Suppressor macrophage (primary cell): ENCODE measurements at places on chromosomes 6 and 20.

DNA sequence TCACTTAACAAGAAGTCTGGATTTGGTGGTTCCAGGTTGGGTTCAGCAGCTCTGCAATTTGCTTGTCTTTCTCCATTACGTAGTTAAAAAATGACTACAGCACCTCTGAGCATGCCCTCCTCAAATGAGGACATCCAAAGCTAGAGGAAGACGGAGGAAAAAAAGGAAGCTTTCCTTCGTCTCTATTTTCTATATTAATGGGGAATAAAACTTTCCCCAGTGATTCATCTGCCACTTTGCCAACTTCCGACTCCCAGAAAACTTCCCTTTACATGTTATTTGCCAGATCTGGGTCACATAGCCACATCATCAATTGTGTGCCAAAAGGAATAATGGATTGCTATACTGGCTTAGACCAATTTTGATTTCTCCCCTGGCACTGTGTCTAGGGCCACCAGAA, 69.5 kb downstream of the ZFAND3 start:
- peak; percentile 67 for DNase-seq

DNA sequence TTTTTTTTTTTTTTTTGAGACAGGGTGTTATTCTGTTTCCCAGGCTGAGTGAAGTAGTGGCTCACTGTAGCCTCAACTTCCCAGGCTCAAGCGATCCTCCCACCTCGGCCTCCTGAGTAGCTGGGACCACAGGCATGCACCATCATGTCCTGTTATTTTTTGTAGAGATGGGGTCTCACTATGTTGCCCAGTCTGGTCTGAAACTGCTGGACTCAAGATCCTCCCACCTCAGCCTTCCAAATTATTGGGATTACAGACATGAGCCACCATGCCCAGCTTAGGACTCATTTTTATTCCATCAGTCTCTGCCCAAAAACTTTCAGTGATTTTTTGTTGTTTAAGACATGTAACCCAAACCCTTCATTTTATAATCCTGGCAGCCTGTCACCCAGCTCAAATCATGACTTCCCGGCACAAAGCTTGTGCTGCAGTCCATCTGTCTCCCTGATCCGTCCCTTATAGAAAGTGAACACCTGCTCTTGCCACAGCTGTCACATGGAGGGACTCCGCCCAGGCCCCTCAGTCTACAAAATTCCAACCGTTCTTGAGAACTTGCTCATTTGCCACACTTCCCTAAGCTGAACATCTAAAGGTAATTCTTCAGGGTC, 183.9 kb upstream of the JARID2 start:
- DNase-seq, result no peak

- no peak for DNase-seq
These were observed 13.2 kb downstream of the SERAC1 start for GRCh38 chr6:158154816-158155215.

DNA sequence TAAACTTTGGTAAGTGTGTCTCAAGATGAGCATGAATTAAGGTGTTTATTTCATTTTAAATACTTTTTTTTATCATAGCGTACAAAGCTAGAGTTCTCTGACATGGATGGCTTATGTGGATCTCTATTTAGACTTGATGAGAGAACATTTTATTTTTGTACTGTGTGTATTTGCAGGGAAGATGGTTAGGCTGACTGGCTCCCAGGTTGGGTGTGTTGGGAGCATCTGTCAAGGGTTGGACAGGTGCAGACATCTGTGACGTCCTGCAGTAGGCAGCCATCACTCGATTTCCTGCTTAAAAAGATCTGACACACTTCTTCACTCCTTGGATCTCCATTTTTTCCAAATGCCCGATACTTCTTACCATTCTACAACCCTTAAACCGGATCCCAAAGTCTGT, 221.9 kb upstream of the QKI start:
- DNase-seq, result no peak

- no peak for DNase-seq
These were observed 100.0 kb downstream of the RWDD2A start for GRCh38 chr6:83292900-83293843.

DNA sequence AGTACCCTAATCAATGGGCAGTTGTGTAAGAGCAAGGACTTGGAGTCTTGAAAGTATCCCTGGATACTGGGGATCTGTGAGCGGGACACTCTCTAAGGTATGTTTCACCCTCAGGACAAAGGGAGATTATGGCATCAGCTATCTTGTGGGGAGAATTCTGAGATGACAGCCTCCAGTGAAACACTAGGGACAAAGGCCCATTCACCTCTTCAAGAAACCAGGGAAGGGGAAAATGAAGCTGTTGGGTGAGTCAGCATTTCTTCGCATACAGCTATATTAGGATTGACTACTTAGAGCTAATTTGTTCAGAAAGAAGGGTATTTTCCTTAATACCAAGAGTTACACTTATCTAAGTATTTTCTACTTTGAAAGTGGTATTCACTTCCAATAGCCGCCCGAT, 35.9 kb downstream of the OPN5 start:
- no peak for DNase-seq

DNA sequence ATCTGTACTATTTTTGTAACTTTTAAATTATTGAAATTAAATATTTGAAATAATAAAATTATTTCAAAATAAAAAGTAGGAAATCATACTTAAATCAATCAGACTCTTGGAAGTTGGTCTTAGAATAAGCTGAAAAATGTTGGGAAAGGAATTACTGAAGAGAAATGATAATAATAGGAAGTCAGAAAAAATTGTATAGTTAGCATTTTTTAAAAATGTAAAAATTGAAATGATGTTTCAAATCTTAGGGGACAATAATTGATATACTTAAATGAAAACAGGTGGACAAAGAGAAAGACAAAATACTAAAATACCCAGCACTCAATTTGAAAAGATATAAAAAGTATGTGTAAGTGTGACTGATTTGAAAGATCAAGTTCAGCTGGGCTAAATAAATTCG, 186.1 kb downstream of the BMP2 start:
- no peak for DNase-seq
